Stimulated activated CD8-positive, alpha-beta memory T cell treated with anti-CD3 and anti-CD28 coated beads, Interleukin-12 subunit alpha, Interleukin-12 subunit beta, amount 100 ng/mL, for 1 hour (primary cell): ENCODE measurements at places on chromosomes 7 and 10.

DNA sequence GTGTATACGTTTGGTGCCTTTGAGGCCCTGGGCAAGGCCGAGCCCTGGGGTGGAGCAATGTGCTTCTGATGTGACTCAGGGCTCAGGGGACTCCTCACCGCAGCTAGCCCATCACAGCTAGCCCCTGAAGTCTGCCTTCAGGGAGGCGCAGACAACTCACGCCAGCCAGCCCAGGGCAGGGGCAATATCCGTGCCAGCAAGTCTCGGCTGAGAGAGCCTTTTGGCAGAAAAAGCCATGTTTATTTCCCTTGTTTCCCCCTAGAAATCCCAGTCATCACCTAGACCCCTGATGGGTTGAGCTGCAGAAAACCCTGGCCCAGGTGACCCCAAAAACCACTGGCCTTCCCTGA lies 90.4 kb downstream of the CHST15 start:
- DNase-seq = no peak

- no peak for DNase-seq
Measured at GRCh38 chr7:96388166-96388565, 66.3 kb upstream of the SLC25A13 start.

GRCh38 chr7:75536491-75536890 lies 44.4 kb downstream of the SPDYE5 start:
- DNase-seq = no peak

- DNase-seq = no peak
Measured at GRCh38 chr10:106504536-106504935, 660.0 kb downstream of the SORCS1 start.

DNA sequence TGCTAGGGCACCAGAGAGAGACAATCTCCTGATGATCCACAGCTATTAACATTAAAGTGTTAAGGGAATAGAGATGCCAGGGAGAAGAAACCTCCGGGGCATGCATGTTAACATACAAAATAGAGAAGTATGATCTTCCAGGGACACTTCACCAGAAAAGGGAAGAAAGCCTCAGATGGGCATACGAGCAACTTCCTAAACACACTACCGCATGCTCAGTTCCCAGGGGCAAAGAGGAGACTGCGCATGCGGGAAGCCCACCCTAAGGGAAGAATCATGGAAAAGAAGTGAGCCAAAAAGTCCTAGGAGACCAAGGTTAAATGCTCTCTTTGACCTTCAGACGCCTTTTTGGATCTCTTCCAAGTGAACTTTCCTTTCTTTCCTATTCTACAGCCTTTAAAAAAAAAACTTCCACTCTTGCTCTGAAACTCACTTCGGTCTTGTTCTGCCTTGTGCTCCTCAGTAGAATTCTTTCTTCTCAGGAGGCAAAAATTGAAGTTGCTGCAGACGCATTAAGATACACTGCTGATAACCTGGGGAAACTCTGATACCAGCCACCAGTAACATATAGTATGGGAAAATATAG lies 1211.3 kb downstream of the REEP3 start:
- no peak for DNase-seq
